Astrocyte (in vitro differentiated cells and primary cell): ENCODE measurements at places on chromosomes 2 and 18. TPM values are rescaled to one million over a fixed set of nuclear protein-coding genes. Genes with fewer than 3 reads are reported as not detected.
A peak's percentile ranks its signal among the peaks of the same experiment; 100 is the strongest.

The LTBP1 gene
- 29.7 and 30.1 TPM in 2 replicates for total RNA-seq

The ARHGEF33 gene
- total RNA-seq: 0.10 and 0.30 TPM in 2 replicates

The SMAD4 gene
- total RNA-seq: 84.3 and 87.7 TPM in 2 replicates

The FASTKD2 gene
- 20.8 and 21.7 TPM in 2 replicates for total RNA-seq

The GBX2 gene
- 1.2 and 1.8 TPM in 2 replicates for total RNA-seq

The EPAS1 gene
- 42.8 and 42.9 TPM in 2 replicates for total RNA-seq

The SERPINB7 gene
- 11.3 and 18.0 TPM in 2 replicates for total RNA-seq

The SERPINB2 gene
- total RNA-seq: 0.60 and 1.7 TPM in 2 replicates

The NAT8 gene
- not detected in 2 replicates for total RNA-seq

DNA sequence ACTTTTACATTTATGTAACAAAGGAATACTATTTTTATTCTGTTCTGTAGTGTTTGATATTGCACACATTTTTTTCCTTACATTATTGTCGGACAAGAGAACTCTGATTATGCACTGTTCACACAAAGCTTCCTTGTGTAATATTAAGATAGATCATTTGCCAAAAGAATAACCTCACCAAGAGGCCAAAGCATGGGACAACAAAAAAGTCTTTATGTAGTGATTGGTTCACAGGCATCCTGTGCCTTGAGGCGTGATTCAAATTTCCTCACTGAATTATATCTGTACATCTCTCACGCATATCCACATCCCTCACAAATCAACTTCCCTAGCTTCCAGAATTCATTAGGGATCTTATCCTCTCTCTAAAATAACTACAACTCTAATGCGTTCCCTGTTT lies 642.7 kb downstream of the NR4A2 start:
- DNase-seq: no peak

- no peak for DNase-seq
Observed at GRCh38 chr2:30565851-30566358, 118.9 kb downstream of the LCLAT1 start.

DNA sequence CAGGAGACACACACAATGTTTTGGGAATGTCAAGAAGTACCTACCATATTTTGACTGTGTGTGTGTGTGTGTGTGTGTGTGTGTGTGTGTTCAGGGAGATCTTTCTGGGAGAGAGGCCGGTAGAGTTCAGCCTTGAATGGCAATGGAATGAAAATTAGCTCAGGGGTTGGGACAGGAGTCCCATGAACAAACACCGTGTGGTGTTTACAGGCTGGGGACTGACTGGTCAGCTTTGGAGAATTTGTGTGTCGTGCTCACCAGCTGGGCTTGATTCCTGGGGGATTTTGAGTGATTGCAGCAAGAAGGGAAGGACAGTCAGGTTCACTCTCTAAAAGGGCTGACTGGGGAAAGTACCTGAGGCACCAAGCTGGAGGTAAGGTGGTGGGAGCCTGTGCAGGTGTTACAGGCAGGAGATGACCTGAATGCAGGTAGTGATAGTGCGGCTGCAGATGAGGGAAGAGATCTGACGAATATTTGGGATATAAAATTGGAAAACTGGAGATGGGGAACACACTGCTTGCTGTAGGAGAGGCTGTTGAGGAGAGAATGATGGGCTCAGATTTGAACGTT lies 2.5 kb upstream of the ADNP2 start:
- DNase-seq: no peak

- no peak for DNase-seq
Observed at GRCh38 chr2:9071584-9072124, 68.2 kb upstream of the MBOAT2 start.

DNA sequence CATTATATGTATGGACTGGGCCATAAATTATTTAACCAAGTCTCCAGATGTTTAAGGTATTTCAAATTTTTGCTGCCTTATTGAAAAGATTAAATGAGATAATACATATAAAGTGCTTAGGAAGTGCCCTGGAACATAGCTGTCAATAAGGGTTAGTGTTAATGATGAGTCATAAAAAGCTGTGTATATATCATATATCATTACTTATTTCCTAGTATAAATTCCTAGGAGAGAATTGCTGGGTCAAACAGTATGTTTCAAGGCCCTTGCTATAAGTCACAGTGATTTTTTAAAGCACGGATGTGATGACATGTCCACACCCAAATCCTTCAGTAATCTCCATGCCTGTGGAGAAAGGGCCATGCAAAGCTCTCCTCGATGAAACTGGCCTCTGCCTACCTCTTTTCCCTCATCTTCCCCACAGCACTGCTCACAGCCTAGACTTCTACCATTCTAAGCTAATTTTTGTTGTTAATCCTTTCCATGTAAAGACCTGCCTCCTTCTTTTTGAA lies 8.5 kb downstream of the ZNF2 start:
- no peak for DNase-seq

GRCh38 chr18:13415736-13416135 lies 197.2 kb downstream of the LDLRAD4 start:
- DNase-seq: no peak

- DNase-seq: no peak
Observed at GRCh38 chr2:174673440-174673839, 75.8 kb upstream of the WIPF1 start.

GRCh38 chr2:235661167-235661937 lies 167.5 kb downstream of the AGAP1 start:
- DNase-seq: no peak

- DNase-seq: no peak
Observed at GRCh38 chr2:10544252-10544651, 96.1 kb upstream of the ODC1 start.

DNA sequence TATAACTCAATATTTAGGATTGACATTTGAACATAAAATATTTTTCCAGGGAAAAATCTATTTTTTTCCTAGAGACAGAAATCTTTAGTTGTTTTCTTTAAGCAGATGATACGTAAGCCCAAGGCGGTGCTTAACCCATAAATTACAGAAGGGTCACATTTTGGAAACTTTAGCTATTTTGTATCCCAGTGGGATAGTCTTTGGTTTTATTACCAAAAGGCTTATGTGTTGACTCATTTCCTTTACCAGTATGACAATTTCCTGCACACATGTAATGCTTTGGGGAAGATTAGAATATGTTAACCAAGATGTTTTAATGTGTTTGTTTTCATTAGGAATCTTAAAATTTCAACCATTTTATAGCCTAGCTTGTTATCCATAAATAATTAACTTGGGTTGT lies 24.8 kb downstream of the DYNC1I2 start:
- DNase-seq: peak; percentile 82

GRCh38 chr2:219496825-219497494 lies 1.7 kb upstream of the GMPPA start:
- peak; percentile 35 for DNase-seq

GRCh38 chr2:114488841-114489530 lies 46.5 kb downstream of the DPP10 start:
- DNase-seq: no peak

- peak; percentile 52 for DNase-seq
Observed at GRCh38 chr2:61018318-61018755, 282 bp upstream of the PUS10 start.

- DNase-seq: no peak
Observed at GRCh38 chr18:8264861-8265411, 344.3 kb upstream of the RAB12 start.

DNA sequence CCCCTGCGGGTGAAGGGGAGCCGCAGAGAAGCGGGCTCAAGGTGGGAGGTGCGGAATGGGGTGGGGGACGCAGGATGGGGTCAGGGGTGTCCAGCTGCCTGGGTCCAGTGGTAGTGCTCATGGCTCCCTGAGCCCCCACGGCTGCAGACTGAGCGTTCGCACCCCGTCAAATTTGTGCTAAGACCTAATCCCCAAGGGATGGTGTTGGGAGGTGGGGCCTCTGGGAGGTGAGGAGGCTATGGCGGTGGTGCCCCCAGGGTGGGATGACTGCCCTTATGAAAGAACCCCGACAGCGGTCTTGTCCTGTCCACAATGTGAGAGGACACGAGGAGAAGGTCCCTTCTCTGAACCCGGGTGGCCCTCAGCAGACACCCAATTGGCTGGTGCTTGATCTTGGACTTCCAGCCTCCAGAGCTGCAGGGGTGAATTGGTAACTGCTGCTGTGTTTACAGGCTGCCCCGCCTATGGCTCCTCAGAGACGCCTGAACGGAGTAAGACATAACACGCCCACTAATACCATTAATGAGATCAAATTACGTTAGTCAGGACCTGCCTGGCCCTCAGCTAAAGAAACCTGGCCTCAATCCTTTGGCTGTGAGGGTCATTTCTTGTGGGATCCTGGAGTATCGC lies 42.6 kb downstream of the PXDN start:
- no peak for DNase-seq

DNA sequence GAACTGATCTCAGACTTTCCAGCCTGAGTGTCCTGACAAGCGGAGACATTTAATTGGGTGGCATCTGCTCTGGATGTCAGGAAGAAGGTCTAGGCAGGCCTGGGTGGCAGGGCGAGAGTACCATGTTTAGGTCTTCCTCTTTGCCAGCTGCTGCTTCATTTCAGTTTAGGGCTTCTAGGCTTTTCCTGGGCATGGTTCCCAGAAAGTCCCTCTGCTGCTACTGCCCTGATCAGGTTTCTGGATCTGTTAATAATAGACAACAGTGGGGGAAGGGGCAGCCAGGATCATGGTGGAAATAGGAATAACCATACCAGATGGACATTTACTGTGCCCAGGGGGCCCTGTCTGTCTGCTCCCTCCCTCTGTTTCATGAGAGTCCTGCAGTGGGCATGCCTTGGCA lies 2.3 kb upstream of the PLCD4 start:
- DNase-seq: peak; percentile 24

DNA sequence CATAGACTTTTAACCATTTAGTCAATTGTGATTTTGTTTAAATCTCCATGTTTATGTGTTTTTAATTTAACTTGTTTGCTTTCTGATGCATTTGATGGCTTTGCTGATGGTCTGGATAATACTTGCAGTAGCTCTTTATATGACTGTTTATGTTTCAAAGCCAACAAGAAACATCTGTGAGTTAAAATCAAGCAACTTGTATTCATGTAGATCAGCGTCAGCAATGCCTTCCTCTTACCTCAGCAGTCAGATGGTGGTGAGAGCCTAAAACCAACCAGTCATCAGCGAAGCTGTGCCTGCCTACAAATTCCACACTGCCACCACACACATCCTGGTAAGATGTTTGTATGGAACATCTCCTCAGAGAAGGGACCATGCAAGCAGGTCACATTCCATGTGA lies 231.9 kb downstream of the PTGR3 start:
- DNase-seq: no peak

DNA sequence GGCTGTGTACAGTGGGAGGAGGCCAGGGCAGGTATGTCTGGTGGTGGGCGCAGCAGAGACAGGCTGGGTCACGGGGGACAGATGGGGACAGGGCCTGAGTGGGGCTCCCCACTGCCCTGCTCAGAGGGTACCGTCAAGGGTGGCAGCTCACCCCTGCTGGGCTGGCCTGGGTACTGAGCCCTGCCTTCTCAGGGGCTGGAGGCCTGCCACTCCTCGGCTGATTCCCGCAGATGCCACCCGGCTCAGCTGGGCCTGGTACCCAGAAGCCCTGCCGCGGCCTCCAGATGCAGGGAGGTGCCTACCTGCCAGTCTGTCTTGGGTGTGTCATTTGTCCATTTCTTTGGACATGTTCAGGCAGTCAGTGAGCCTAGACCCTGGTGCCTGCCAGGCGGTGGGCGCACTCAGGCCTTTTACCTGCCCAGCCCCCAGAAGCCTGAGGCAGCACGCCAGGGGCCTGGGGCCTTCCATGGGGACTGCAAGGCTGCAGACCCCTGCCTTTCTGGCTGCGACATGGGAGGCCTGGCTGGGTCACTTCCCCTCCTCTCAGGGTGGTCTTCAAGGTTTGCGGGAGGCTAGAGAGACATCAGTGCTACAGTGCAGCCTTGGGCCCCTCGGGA lies 3.3 kb downstream of the SNORC start:
- DNase-seq: no peak

DNA sequence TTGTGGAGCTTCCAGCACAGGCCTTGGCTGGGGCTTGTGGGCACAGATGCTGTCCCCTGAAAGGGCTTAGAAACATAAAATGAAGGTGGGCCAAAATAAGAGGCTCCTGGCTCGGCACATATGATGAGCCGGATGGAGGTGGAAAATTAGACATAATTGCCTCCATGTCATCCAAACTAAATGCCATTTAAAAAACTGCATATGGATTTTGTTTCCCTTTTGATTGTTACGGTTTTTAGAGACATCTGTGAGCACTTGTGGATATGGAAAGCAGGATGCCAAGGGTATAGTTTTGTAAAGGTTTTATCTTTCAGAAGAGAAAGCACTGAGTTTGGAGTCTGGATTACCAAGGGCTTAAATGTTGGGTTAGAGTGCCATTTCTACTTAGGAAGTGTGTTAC lies 498.3 kb downstream of the RIT2 start:
- no peak for DNase-seq

GRCh38 chr2:173764094-173764493 lies 201.1 kb downstream of the SP3 start:
- DNase-seq: no peak

- DNase-seq: no peak
Observed at GRCh38 chr18:71301596-71301995, 1012.8 kb downstream of the SOCS6 start.

DNA sequence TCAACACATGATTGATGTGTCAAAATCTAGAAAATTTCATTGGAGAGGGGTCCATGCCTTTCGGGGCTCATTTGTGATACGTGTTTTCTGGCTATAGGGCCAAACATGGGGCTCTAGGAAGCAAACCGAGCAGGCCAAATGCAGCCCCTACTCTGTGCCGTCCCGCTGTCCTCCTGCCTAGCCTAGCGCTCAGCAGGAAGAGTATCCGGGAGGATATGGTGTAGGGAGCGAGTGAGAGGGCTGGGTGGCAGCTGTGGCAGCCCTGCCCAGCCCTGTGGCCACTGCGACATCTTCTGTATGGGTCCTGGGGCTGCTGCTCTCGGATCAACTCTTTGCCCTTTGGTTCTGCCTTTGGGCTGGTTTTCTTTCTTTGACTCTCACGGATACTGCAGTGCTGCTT lies 120.1 kb upstream of the MAP3K20 start:
- no peak for DNase-seq

GRCh38 chr2:70753902-70754301 lies 14.1 kb downstream of the ADD2 start:
- no peak for DNase-seq

DNA sequence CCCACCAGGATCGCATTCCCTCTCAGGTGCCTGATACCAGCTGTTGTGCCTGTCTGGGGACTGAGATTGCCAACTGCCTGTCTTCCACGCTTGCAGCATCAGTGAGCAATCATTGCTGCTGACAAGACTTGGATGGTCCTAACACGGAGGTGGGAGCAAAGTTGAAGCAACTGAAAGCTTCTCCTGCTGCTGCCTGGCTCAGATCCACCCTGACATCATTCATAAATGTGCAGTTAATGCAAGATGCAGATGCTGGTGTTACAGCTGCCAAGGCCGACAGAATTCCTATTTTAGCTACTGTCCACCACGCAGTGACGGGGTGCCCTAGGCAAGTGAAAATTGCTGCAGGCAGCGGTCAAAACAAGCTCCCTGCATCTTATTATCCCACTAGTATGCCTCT lies 131.4 kb downstream of the VWC2L start:
- no peak for DNase-seq

- DNase-seq: peak; percentile 78
Observed at GRCh38 chr2:23412556-23413155, 27.7 kb downstream of the KLHL29 start.

GRCh38 chr18:8549254-8549757 lies 59.9 kb upstream of the RAB12 start:
- DNase-seq: no peak

- no peak for DNase-seq
Observed at GRCh38 chr2:20632446-20632990, 18.4 kb downstream of the HS1BP3 start.
